ENCODE measurements at places on chromosomes 2 and 18.

GRCh38 chr2:215537611-215538010 lies 101.7 kb upstream of the FN1 start:
- no peak for DNase-seq

GRCh38 chr18:46344416-46345180 lies 240.4 kb downstream of the HAUS1 start:
- DNase-seq = no peak

DNA sequence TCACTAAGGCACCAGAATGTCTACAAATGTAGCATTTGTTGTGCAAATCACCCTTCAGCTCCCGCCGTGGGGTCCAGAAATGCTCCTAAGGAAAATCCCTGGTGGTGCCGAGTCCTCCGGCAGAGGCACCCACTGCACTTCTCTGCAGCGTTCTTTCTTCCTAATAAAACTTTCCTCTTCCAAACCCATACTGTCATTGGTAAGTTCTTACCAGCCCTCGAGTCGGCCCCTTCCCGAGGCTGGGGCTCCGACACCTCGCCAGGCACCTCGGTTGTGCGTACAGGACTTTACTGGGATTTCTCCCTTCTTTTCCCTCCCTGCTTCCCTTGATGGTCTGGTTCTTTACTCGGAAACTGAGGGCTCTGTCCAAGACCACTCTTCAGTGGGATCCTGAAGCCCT lies 10.3 kb upstream of the AGXT start:
- DNase-seq = no peak

GRCh38 chr2:173922760-173923159 lies 42.4 kb downstream of the SP3 start:
- no peak for DNase-seq

DNA sequence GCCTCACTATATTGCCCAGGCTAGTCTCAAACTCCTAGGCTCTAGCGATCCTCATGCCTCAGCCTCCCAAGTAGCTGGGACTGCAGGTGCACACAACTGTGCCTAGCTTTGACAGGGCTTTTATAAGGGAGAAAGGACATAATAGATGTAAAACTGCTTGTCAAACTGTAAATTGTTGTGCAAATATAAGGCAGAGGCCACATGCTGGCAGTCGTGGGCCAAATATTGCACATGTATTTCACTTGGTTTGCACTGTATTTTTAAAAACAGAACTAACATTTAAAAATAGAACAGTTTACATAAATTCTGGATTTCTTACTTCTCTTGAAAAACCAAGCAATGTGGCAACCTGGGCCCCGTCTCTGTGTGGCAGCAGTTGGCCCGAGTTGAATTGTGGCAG lies 31.2 kb upstream of the MYO3B start:
- no peak for DNase-seq

DNA sequence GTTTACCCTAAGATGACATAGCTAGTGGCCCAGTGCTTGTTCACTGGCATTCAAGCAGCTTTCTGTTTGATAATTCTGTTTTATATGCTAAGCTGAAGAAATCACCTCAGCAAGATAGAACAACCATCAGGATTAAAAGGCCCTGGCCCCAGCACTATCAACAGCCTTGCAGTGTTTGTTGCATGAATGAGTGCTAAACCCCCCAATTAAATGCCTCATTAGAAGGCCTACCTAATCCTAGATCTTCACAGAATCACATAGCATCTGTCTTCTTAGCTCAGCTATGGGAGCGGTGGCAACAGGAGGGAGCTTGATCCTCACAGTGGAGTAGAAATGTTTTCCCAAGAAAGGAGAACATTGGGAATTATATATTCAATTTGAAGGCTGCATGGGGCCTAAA lies 194.1 kb upstream of the HNMT start:
- peak; percentile 3 for DNase-seq

DNA sequence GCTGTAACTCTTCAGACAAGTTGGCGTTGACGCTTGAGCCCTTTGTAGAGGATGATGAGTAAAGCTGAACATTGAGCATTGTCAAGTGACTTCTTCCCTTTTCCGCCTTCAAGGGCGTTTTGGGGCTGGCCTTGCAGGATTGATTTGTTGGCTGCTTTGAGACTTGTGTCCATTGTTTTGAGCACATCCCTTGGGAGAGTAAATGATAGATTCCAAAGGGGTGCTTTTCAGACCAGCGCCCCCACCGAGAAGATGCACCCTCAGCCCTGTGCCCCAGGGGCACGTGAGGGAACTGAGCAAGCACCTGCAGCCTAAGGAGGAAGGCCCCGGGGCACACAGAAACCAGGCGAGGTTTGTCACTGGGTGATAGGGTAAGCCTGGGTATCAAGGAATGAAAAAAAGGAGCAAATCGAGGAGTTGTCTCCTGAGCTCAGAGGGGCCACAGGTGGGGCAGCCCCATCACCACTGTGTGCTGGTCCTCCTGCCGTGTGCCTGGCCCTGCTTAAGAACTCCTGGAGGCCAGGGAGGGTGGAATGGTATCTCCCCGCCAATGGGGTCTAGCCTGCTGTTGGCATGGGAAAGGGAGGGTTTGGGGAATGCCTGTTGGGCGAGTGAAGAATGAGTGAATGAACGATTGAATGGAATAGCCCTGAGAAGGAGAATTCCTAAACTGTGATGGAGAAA lies 64.0 kb downstream of the RAB31 start:
- no peak for DNase-seq

- no peak for DNase-seq
These were observed 120.6 kb downstream of the CAPN13 start for GRCh38 chr2:30686669-30687068.

- no peak for DNase-seq
These were observed 192.5 kb downstream of the SNTG2 start for GRCh38 chr2:1143129-1143528.

DNA sequence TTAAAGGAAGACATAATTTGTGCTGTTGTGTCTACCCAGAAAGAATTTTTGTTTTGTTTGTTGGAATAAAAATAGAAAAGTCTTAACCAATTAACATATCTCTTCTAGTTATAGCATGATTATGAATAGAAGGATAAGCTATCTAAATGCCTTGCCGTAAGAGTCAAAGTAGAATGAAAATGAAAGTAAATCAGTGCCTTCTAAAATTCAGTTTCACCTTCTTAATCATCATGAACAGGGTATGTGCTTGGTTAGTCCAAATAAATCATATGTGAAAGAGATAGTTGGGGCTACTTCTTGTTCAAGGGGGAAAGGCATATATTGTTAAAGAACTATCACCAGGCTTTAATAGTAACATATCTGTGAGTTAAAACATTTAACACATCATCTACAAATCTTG lies 91.5 kb downstream of the GULP1 start:
- no peak for DNase-seq

GRCh38 chr2:3154700-3155099 lies 222.9 kb downstream of the EIPR1 start:
- no peak for DNase-seq

DNA sequence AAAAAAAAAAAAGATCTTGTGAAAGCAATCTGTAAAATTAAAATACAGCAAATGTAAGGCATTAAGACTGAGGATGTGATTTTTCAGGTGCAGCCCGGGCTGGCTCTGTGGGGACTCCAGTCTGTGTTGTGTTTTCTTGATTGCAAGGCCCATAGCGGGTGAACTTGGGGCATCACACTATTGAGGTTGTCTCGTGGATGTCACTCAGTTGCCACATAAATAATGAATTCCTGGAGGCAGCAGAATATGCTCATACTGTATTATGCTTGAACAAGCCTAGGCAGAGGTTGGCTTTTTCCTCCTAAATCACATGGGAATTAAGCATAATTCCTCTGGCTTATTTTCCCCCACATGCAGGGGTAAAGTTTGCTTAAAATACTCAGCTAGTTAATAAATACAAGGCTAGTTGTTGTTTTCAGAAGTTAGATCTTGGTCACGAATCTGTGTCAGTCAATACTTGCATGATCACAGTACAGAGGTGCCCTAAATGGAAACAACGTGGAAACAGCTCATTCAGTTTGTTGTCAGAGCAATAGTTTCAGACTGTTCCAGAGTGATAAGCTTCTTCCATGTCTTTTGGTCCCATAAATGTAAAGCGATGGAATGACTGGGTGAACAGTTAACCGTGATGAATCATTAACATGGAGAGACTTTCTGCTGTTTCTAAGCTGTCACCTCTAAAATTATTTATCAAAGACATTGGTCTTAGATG lies 16.4 kb downstream of the GEMIN6 start:
- peak; percentile 15 for DNase-seq

DNA sequence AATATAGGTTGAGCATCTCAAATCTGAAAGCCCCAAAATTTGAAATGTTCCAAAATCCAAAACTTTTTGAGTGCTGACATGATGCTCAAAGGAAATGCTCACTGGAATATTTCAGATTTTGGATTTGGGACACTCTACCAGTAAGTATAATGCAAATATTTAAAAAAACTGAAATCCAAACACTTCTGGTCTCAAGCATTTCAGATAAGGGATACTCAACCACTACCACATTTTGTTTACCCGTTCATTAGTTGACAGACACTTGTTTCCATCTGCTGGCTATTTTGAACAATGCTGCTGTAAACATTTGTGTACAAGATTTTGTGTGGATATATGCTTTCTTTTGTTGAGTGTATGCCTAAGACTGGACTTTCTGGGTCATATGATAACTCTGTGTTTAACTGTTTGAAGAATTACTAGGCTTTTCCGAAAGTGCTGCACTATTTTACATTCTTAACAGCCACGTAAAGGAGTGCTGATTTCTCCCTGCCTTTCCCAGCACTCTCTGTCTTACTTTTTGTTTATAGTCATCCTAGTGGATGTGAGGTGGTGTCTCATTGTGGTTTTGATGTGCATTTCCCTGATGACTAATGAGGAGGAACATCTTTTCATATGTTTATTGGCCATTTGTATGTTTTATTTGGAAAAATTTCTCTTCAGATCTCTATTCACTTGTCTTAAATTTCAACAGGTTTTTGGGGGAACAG lies 19.5 kb upstream of the DCDC2C start:
- DNase-seq = no peak

DNA sequence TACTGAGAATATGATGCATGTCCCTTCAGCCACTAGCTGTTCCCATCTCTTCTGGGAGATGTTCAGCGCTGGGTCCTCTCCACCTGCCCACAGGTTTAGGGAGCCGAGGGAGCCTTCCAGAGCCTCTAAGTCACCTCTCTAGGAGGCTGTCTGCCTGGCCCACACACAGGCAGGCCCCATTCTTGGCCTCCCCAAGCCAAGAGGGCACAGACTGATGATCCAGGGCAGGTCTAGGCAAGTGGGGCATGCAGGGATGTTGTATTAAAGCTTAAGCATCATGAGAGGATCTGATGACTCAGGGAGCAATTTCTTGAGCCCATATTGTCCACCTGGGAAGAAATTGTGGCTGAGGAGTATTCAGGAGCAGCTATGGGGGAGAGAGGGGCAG lies 19.9 kb downstream of the TMSB10 start:
- no peak for DNase-seq

GRCh38 chr2:33051586-33052360 lies 105.0 kb downstream of the LTBP1 start:
- no peak for DNase-seq

DNA sequence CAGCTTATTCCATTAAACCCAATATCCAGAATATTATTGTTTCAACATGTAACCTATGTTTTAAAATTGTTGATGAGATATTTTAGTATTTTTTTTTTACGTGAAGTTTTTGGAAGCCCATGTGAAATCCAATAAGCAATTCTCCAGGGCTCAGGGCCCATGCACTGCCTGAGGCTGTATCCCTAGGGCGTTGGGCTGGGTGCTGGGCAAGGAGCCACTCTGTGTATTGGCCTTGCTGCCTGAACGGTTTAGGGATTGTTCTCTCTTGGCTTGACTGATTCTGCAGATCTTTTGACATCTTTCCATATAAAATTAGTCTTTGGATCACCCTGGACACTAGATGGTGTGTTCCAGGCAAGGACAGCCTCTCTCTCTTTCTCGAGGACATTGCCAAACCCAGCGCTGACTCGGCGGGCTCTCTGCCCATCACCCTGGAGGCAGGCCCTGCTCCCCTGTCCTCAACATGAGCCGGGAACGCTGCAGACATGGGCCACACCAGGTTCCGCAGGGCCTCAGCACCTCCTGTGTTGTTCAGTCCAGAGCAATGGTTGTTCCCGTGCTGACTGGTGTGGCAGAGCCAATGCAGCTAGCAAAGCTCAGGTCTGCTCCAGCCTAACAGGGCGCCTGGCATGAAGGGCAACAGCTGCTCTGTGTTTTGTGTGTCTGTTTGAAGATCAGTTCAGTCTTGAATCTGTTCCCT lies 163.0 kb downstream of the SEPTIN10 start:
- no peak for DNase-seq

GRCh38 chr2:136210455-136210805 lies 92.5 kb upstream of the CXCR4 start:
- no peak for DNase-seq

DNA sequence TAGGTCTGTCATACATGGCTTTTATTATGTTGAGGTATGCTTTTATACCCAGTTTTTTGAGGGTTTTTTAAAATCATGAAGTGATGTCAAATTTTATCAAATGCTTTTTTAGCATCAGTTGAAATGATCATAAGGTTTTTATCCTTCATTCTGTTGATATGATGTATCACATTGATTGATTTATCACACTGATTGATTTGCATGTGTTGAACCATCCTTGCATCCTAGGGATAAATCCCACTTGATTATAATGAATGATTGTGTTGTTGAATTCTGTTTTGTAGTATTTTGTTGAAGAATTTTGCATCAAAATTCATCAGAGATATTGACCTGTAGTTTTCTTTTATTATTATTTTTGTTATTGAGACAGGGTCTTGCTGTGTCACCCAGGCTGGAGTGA lies 68.2 kb downstream of the LIMS1 start:
- DNase-seq = no peak

DNA sequence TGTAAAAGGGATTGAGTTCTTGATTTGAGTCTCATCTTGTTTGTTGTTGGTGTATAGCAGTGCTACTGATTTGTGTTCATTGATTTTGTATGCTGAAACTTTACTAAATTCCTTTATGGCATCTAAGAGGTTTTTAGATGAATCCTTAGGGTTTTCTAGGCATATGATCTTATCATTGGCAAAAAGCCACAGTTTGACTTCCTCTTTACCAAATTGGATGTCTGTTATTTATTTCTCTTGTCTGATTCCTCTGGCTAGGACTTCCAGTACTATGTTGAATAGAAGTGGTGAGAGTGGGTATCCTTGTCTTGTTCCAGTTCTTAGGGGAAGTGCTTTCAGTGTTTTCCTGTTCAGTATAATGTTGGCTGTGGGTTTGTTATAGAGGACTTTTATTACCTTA lies 4.8 kb downstream of the ANKAR start:
- DNase-seq = no peak

GRCh38 chr18:22814329-22814703 lies 118.8 kb upstream of the RBBP8 start:
- no peak for DNase-seq

GRCh38 chr18:79392226-79392625 lies 3.5 kb upstream of the NFATC1 start:
- no peak for DNase-seq

DNA sequence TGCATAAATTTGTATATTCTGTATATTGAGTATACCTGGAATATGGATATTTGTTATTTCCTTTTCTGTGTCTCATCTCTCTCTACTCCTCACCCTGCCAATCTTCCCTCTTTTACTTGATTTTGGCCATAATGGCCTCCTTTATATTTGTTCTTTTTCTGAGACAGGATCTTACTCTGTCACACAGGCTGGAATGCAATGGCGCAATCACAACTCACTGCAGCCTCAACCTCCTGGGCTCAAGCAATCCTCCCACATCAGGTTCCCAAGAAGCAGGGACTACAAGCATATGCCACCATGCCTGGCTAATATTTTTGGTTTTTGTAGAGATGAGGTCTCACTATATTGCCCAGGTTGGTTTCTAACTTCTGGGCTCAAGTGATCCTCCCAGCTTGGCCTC lies 30.5 kb downstream of the PREPL start:
- no peak for DNase-seq

- DNase-seq = no peak
These were observed 12.0 kb downstream of the DYSF start for GRCh38 chr2:71465356-71465755.
